NCI-H460 (cell line): ENCODE measurements at places on chromosomes 11 and 22. TPM values are rescaled to one million over a fixed set of nuclear protein-coding genes. Genes with fewer than 3 reads are reported as not detected.

DNA sequence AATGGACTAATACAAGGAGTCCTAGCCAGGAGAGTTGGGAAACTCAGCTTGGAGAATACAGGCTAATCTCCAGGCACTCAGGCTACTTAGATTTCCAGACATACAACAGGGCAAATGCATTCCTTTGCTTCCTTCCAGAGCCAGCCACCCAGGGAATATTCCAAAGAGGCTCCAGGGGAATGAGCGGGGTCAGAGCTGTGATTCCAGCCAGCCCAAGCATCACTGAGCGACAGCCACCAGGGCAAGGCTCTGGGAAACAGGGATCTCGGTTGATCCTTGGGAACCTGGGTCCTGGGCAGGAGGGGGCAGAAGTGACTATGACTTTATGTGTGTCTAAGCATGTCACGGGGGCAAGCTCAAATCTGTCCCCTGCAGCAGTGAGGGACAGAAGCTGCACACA, 112.3 kb upstream of the LMO1 start:
- DNase-seq: no peak

The FOLH1 gene
- total RNA-seq: not detected in 2 replicates

The DMC1 gene
- 3.2 and 3.9 TPM in 2 replicates for total RNA-seq

The CDC42BPG gene
- total RNA-seq: 0.02 TPM in 1 of 2 replicates, not detected in the other

The MAP6 gene
- total RNA-seq: 0.05 TPM in 1 of 2 replicates, not detected in the other
